Smooth muscle cell of the umbilical artery (primary cell): ENCODE measurements at places on chromosomes 12 and 14. TPM values are rescaled to one million over a fixed set of nuclear protein-coding genes. Genes with fewer than 3 reads are reported as not detected.

Gene ARHGAP9
- 0.14 TPM in 1 of 2 replicates, not detected in the other for total RNA-seq

Gene RAB3IP
- total RNA-seq, result 17.8 and 29.9 TPM in 2 replicates

Gene TC2N
- under 0.01 and 0.18 TPM in 2 replicates for total RNA-seq

Gene ZDHHC22
- not detected in 2 replicates for total RNA-seq

Gene CLEC14A
- total RNA-seq, result 0.74 and 1.2 TPM in 2 replicates

Gene SRP54
- 111 and 134 TPM in 2 replicates for total RNA-seq

Gene RPS6KL1
- 0.59 and 1.3 TPM in 2 replicates for total RNA-seq

Gene MGAT4C
- total RNA-seq, result under 0.01 and 0.09 TPM in 2 replicates

Gene HOXC11
- total RNA-seq, result 1.8 and 2.6 TPM in 2 replicates

Gene MUCL1
- not detected in 2 replicates for total RNA-seq

Gene OR10AD1
- not detected in 2 replicates for total RNA-seq

Gene BDKRB2
- 17.1 and 33.3 TPM in 2 replicates for total RNA-seq

Gene A2ML1
- total RNA-seq, result not detected in 2 replicates

Gene GPR84
- total RNA-seq, result 0.05 TPM in 1 of 2 replicates, not detected in the other

Gene SDR9C7
- not detected in 2 replicates for total RNA-seq

Gene MORN3
- 0.18 and 0.30 TPM in 2 replicates for total RNA-seq

Gene TIMM9
- total RNA-seq, result 11.9 and 16.6 TPM in 2 replicates

Gene ANKRD33
- not detected in 2 replicates for total RNA-seq

Gene RIPK3
- not detected in 2 replicates for total RNA-seq

Gene FMNL3
- 23.8 and 50.0 TPM in 2 replicates for total RNA-seq

Gene CLEC2D
- 4.2 and 5.9 TPM in 2 replicates for total RNA-seq

Gene ENDOU
- under 0.01 and 0.14 TPM in 2 replicates for total RNA-seq

Gene GLT1D1
- not detected in 2 replicates for total RNA-seq

Gene OR10P1
- not detected in 2 replicates for total RNA-seq

Gene KRT73
- not detected in 2 replicates for total RNA-seq

Gene CBLN3
- 1.7 and 2.7 TPM in 2 replicates for total RNA-seq

Gene VASH1
- total RNA-seq, result 6.8 and 11.2 TPM in 2 replicates

Gene SLC22A17
- total RNA-seq, result 30.4 and 54.9 TPM in 2 replicates

Gene ASB2
- 2.1 and 4.2 TPM in 2 replicates for total RNA-seq

Gene TBC1D30
- total RNA-seq, result 0.30 and 0.42 TPM in 2 replicates

Gene FAM181A
- not detected in 2 replicates for total RNA-seq

Gene LPAR5
- total RNA-seq, result not detected in 2 replicates

Gene PRR4
- 1.2 and 2.0 TPM in 2 replicates for total RNA-seq

Gene SIX6
- total RNA-seq, result not detected in 2 replicates

Gene ANG
- 3.9 and 8.3 TPM in 2 replicates for total RNA-seq

Gene CLEC4C
- total RNA-seq, result not detected in 2 replicates

Gene SLC5A8
- total RNA-seq, result not detected in 2 replicates

Gene MIA2
- 20.2 and 25.2 TPM in 2 replicates for total RNA-seq

Gene ADAM20
- total RNA-seq, result 2.4 and 2.5 TPM in 2 replicates

Gene BRMS1L
- 4.8 and 5.3 TPM in 2 replicates for total RNA-seq

Gene HCAR2
- not detected in 2 replicates for total RNA-seq

Gene SLC7A8
- total RNA-seq, result 0.89 and 1.8 TPM in 2 replicates

Gene C12orf60
- 1.0 and 1.2 TPM in 2 replicates for total RNA-seq

Gene TMEM132C
- total RNA-seq, result not detected in 2 replicates

Gene KRT3
- total RNA-seq, result not detected in 2 replicates

Gene FAM90A1
- under 0.01 and 0.09 TPM in 2 replicates for total RNA-seq

Gene WNT1
- not detected in 2 replicates for total RNA-seq

Gene NR1H4
- total RNA-seq, result not detected in 2 replicates

Gene TRPV4
- 0.30 and 0.32 TPM in 2 replicates for total RNA-seq

Gene OR6C2
- total RNA-seq, result not detected in 2 replicates

Gene GPRC5D
- not detected in 2 replicates for total RNA-seq
